ENCODE measurements at places on chromosomes 13 and 19.

- DNase-seq: no peak
Measured at GRCh38 chr19:5947435-5947834, 30.5 kb downstream of the RANBP3 start.

DNA sequence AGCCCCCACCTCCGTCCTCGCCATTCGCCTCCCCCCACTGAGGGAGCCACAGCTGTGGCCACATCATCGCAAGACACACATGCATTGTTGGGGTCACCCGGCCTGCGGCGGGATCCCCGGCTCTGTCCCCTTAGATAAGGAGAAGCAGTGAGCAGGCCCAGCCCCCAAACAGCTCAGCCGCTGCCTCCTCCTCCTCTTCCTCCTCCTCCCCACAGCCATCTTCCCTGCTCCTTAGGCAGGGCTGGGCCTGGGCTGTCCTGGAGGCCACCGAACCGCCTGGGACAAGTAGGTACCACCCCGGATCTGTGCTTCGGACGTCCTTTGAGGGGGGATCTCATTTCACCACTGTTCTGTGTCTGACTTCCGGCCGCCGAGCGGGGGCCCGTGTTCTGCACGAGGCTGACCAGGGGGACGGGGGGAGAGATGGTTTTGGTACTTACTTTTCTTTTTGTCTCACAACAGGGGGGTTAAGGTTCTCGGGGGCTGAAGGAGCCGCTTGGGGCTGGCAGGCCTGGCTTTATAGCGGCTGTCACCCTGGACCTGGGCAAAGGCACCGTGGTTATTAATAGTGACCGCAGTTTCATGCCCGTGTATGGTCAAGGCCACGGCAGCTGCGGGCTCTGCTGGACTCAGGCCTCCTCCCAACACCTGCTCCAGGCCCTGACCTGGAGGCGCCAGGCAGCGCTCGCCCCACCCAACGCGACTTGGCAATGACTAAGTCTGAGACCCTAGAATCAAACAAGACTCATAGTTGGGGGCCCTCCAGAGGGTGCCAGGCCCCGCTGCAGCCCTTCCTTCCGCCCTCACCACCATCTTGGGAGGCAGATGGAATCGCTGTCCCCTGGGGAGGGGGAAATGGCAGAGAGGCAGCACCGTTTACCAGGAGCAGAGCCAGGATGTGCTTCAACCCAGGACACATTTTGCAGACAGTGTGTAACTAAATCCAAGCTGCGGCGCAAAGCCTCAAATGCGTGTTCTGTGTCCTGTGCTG, 18.3 kb downstream of the NMRK2 start:
- DNase-seq: peak; percentile 50

GRCh38 chr13:47705185-47705584, 295.9 kb downstream of the SUCLA2 start:
- no peak for DNase-seq

GRCh38 chr19:16274447-16274846, 50.2 kb upstream of the KLF2 start:
- no peak for DNase-seq

DNA sequence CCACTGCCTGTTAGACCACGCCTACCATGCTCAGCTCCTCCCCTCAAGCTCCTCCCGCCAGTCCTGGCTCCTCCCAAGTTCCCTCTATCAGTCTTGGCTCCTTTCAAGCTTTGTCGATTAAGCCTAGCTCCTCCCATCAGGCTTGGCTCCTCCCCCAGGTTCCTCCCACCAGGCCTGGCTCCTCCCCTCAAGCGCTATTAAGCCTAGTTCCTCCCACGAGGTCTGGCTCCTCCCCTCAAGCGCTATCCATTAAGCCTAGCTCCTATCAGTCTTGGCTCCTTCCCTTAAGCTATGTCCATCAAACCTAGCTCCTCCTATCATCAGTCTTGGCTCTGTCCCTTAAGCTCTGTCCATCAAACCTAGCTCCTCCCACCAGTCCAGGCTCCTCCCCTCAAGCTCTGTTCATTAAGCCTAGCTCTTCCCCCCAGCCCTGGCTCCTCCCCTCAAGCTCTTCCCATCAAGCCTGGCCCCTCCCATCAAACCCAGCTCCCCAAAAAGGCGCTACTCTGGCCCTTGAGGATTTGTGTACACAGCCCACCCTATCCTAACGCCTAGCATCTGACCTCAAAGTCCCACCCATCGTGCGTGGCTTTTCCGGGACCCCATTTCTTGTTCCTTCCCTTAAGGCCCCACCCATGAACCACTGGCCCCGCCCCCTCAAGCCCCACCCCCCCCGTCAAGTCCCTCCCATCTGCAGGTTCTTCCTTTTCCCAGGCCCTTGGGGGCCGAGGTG, 10.0 kb downstream of the CAMSAP3 start:
- peak; percentile 35 for DNase-seq

All from activated T-cell treated with anti-CD3 and anti-CD28 coated beads, Interleukin-2, amount 50 U/mL, for 72 hours (primary cell).